ENCODE measurements at places on chromosomes 5 and 9.

DNA sequence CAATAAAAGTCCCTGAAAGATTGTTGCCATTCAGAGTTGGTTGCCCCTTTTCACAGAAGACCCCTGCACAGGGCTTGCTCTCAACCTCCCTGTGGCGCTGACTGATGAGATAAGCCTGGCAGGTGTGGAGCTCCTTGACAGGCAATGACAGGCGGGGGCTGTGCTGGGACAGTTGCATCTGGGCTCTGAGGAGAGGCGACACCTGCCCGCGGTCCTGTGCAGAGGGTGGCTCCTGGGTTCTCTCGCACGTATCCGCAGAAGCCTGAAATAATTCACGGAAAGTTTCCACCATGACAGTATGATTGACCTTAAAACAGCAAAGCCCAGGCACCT is 19.8 kb upstream of the EXOC3 start:
- H3K27me3 ChIP-seq = no peaks in the 10 kb centered on the region
- no peak overlapping the region for H3K4me3 ChIP-seq
- no peak for DNase-seq
- H3K27ac ChIP-seq = no peak overlapping the region
- H3K36me3 ChIP-seq = no peaks in the 10 kb centered on the region

DNA sequence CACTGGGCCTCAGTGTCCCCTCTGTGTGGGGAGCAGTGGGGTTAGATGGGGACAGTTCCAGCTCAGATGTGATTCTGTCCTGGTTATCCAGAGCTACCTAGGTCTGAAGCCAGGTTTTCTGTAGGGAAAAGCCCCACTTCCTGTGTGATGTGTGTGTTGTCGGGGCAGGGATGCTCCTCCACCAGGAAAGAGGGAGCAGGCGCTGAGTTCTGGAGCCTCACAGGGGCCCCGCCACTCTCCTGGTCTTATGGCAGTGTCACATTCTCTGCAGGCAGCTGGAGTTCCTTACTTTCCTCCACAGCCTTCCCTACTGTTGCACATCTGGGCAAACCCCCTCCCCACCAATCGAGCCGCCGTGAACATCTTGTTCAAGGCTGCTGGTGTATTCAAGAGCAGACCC is 39.1 kb upstream of the GRHPR start:
- no peak for DNase-seq
- no peaks in the 10 kb centered on the region for H3K27me3 ChIP-seq
- peaks cover 4% of the 10 kb centered on the region for H3K36me3 ChIP-seq

DNA sequence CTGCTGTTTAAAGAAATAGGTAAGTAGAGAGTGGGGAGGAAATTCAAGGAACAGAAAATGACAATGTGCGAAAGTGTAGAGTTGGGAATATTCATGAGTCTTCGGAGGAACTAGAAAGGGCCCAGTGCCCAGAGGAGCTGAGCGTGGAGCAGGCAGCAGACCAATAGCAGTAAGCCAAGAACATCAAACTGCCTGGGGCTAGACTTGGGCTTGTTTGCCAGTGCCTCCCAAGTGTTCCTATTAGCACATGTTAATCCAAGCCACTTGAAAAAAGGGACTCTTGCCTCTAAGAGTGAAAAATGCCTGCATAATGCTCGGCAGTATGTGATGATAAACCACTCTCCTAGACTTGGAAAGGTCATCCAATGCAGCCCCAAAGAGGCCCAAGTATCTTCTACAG is 1.2 kb upstream of the TAL2 start:
- 0 out of 2 replicates have a peak overlapping the region, but pooled peaks have one; percentile 24 for H3K4me3 ChIP-seq
- H3K4me1 ChIP-seq = peaks cover 71% of the 10 kb centered on the region
- H3K27ac ChIP-seq = peak overlapping the region; percentile 82
- no peaks in the 10 kb centered on the region for H3K36me3 ChIP-seq

DNA sequence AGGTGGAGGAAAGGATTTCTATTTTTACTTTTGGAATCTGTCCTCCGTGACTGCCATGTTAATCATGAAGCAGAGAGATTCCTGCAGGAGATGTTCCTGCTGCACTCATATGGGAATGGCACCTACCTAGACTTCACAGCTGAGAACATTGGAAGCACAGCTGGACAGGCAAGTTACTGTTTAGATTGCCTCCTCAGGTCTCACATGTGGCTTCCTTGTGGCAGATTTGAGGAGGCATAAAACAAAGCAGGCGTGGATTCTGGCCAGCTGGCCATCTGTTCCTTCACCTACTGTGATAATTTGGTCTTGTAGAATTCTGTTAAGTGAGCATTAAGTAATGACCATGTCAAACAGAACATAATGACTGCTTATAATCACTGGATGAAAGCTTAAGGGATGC is 193.4 kb downstream of the EDIL3 start:
- no peak overlapping the region for H3K27ac ChIP-seq
- H3K4me1 ChIP-seq = no peaks in the 10 kb centered on the region
- no peaks in the 10 kb centered on the region for H3K27me3 ChIP-seq
- no peak overlapping the region for H3K4me3 ChIP-seq
- no peak for DNase-seq
- H3K36me3 ChIP-seq = no peaks in the 10 kb centered on the region

DNA sequence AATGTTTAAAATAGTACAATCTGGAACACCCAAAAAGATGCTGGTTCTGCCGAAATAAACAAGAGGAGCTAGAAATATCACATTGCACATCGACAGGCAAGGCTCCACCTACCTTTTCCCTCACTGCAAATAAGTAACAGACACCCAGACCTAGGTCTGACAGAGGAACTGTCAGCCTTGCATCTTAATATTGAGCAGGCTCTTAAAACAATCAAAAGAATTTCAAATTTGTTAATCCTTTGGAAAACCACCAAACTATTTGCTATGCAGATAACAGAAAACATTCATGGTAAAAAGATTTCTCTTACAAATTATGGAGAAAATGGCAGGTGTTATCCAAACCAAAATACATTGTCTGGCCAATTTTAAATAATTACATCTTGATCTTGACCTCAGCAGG is 71.3 kb downstream of the FRMD3 start:
- no peak overlapping the region for H3K27ac ChIP-seq
- H3K27me3 ChIP-seq = no peaks in the 10 kb centered on the region
- H3K4me3 ChIP-seq = no peak overlapping the region
- no peaks in the 10 kb centered on the region for H3K4me1 ChIP-seq
- no peak for DNase-seq
- H3K36me3 ChIP-seq = no peaks in the 10 kb centered on the region

GRCh38 chr5:119596046-119596445 is 33.3 kb upstream of the FAM170A start:
- no peaks in the 10 kb centered on the region for H3K4me1 ChIP-seq
- H3K27me3 ChIP-seq = no peaks in the 10 kb centered on the region
- no peaks in the 10 kb centered on the region for H3K36me3 ChIP-seq
- H3K4me3 ChIP-seq = no peak overlapping the region
- DNase-seq = no peak

DNA sequence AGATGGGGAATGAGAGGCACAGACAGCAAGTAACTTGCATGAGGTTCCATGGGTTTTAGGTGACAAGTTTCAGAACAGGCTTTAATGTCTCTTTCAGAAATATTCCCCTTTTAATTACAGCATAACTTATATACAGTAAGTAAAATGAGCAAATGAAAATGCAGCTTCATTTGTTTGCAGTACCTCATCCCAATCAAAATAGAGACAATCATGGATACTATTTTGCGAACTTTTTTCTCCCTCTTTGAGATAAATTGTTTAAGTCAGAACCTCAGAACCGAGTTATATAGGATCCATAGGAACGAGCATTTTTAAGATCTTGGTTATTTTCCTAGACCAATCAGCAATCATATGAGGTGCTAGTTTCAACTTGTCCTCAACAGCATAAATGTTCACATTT is 3.5 kb downstream of the LCP2 start:
- H3K36me3 ChIP-seq = no peaks in the 10 kb centered on the region
- DNase-seq = no peak
- H3K4me3 ChIP-seq = no peak overlapping the region
- H3K27ac ChIP-seq = no peak overlapping the region
- H3K27me3 ChIP-seq = no peaks in the 10 kb centered on the region

DNA sequence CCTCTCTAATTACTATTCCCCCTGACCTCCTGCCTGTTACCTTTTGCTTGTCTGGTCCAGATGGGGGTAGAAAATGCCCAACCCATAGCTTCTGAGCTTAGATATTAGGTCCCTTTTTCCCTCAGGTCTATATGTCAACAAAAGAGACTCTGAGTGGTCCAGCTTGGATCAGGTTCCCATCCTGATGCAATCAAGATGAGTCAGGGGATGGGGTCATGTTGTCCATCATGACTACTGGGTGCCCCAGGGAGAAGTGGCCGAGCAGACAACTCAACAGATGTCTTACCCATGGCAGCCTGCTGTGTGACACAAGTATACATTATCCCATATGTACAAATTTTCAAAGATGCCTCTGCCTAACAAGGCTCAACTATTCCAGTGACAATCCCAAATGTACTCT is 9.1 kb upstream of the ANKH start:
- no peak for DNase-seq
- no peaks in the 10 kb centered on the region for H3K36me3 ChIP-seq
- no peaks in the 10 kb centered on the region for H3K4me1 ChIP-seq
- no peaks in the 10 kb centered on the region for H3K27me3 ChIP-seq
- H3K4me3 ChIP-seq = no peak overlapping the region
- no peak overlapping the region for H3K27ac ChIP-seq

DNA sequence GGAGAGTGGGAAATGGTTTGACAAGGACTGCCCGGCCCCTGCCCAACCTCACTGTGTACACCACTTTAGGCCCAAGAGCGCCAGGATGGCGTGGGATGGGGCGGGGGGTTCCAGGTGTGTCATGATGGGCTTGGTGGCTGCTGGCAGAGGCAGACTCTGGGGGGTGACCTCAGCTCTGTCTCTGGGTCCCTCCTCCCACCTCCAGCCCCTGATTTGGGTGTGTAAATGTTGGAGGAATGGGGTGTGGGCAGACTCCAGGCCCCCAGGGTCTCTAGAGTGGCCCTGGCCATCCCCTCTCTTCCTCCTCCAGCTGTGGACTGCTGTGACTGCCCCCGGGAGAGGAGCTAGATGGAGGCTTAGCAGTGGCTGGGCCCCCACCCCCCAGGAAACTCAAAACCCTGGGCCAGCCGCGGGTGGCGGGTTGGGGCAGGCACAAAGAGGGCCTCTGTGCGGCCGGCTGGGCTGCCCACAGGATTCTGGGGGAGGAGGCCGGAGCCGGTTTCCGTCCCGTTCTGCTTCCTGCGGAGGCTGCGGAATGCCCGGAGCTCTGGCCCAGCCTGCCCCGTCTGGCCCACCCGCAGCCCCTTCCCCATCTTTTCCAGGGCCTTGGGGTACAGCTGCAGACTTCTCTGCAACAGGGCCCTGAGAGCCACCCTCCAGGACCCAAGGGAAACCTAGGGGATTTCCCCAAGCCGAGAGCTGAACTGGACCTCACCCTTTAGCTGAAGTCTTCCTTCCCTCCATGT is 23.1 kb downstream of the CXXC5 start:
- DNase-seq = no peak
- H3K27me3 ChIP-seq = no peaks in the 10 kb centered on the region
- H3K36me3 ChIP-seq = no peaks in the 10 kb centered on the region
- no peak overlapping the region for H3K4me3 ChIP-seq
- H3K27ac ChIP-seq = no peak overlapping the region
- H3K4me1 ChIP-seq = peaks cover 36% of the 10 kb centered on the region

DNA sequence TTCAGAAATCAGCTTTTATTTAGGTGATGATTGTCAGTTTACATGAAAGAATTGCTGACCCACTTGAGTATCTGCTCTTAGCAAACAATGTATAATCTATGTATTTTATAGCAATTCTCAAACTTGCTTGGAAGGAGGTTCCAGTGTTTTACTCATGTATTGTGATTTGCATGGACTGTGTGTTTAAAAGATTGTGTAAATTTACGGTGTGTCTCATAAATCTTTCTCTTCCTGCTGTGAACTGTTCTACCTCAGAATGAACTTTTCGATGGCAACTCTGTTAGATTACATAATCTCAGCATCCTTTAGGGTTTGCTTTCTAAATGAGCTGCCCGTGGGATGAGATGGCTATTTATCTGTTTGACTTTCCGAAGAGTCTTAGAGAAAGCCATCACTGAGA is 122.5 kb downstream of the MEF2C start:
- H3K27ac ChIP-seq = no peak overlapping the region
- H3K27me3 ChIP-seq = no peaks in the 10 kb centered on the region
- no peaks in the 10 kb centered on the region for H3K4me1 ChIP-seq
- H3K36me3 ChIP-seq = peaks cover 44% of the 10 kb centered on the region
- no peak for DNase-seq
- H3K4me3 ChIP-seq = no peak overlapping the region

- DNase-seq = no peak
- H3K36me3 ChIP-seq = no peaks in the 10 kb centered on the region
- peak overlapping the region; percentile 8 for H3K27ac ChIP-seq
- peaks cover 28% of the 10 kb centered on the region for H3K4me1 ChIP-seq
Observed at GRCh38 chr5:68953231-68953874, 140.5 kb upstream of the SLC30A5 start.

GRCh38 chr5:8184455-8185063 is 315.6 kb downstream of the MTRR start:
- peak; percentile 81 for DNase-seq
- no peak overlapping the region for H3K4me3 ChIP-seq
- H3K4me1 ChIP-seq = no peaks in the 10 kb centered on the region
- no peak overlapping the region for H3K27ac ChIP-seq
- H3K27me3 ChIP-seq = no peaks in the 10 kb centered on the region

- no peak for DNase-seq
- H3K36me3 ChIP-seq = no peaks in the 10 kb centered on the region
- H3K4me3 ChIP-seq = no peak overlapping the region
- peaks cover 7% of the 10 kb centered on the region for H3K4me1 ChIP-seq
Observed at GRCh38 chr5:178361657-178362445, 129.2 kb upstream of the PHYKPL start.

DNA sequence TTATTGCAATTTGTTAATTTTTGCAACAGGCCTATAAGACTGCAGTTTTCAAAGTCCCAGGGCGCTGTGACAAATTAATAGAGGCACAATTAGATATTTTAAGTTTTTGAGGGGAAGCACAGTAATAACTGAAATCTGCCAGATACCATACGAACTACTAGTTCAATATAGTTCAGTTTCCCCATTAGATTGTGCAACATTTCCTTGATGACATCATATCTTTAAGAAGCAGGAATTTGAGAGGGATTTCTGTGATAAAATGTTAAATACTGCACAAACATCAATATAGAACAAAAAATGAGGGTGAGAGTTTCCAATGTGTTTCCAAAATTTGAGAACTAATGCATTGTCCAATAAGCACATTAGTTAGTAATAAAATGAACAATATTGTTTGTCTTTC is 56.7 kb upstream of the GRIN3A start:
- DNase-seq = no peak
